ENCODE measurements at places on chromosomes 3 and 15. TPM values are rescaled to one million over a fixed set of nuclear protein-coding genes. Genes with fewer than 3 reads are reported as not detected.

Gene SPATA12
- 0.12 TPM for total RNA-seq

DNA sequence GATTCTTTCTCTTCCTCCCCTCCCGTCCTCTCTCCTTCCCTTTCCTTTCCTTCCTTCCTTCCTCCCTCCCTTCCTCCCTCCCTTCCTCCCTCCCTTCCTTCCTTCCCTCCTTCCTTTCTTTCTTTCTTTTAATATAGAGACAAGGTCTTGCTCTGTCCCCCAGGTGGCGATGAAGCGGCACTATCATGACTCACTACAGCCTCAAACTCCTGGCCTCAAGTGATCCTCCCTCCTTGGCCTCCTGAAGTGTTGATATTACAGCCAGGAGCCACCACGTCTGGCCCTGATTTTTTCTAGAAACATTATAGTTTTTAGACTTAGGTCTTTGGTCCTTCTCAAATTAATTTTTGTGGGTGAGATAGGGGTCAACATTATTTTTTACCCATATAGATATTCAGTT lies 15.5 kb downstream of the GRM2 start:
- no peak overlapping the region for H3K27ac ChIP-seq
- DNase-seq = no peak
- H3K4me3 ChIP-seq = no peak overlapping the region
- no peaks in the 10 kb centered on the region for H3K4me1 ChIP-seq
- H3K36me3 ChIP-seq = no peaks in the 10 kb centered on the region

DNA sequence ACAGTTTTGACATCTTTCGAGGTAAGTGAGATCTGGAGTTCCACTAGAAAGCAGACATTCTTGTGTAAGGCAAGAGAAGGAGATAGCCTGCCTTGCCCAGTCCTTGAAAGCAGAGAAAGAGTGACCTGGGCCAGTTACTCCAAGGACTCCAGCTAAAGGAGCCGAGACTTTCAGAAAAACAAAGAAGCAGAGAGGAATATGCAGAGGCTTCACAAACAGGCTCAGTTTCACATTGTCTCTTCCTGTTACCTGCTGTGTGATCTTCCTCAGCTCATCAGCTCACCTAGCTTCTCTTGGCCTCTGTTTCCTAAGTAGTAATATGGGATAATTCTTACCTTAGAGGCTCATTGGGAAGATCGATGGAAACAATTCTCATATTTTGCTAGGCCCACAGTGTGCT lies 81.0 kb downstream of the CDC25A start:
- no peak for DNase-seq
- H3K4me3 ChIP-seq = no peak overlapping the region
- H3K4me1 ChIP-seq = no peaks in the 10 kb centered on the region
- H3K27me3 ChIP-seq = no peaks in the 10 kb centered on the region

GRCh38 chr15:59818336-59818735 lies 129.2 kb upstream of the BNIP2 start:
- H3K27ac ChIP-seq = no peak overlapping the region
- H3K27me3 ChIP-seq = no peaks in the 10 kb centered on the region
- H3K36me3 ChIP-seq = no peaks in the 10 kb centered on the region
- H3K4me3 ChIP-seq = no peak overlapping the region

GRCh38 chr3:171095063-171095462 lies 68.5 kb upstream of the SLC2A2 start:
- no peak overlapping the region for H3K4me3 ChIP-seq
- no peaks in the 10 kb centered on the region for H3K36me3 ChIP-seq
- no peaks in the 10 kb centered on the region for H3K27me3 ChIP-seq
- DNase-seq = peak; percentile 22

GRCh38 chr3:105316331-105316730 lies 50.4 kb upstream of the ALCAM start:
- no peak for DNase-seq
- H3K4me3 ChIP-seq = no peak overlapping the region
- no peaks in the 10 kb centered on the region for H3K27me3 ChIP-seq
- no peaks in the 10 kb centered on the region for H3K36me3 ChIP-seq

- H3K4me3 ChIP-seq = no peak overlapping the region
- no peaks in the 10 kb centered on the region for H3K36me3 ChIP-seq
- H3K27ac ChIP-seq = no peak overlapping the region
- no peaks in the 10 kb centered on the region for H3K27me3 ChIP-seq
- DNase-seq = no peak
Observed at GRCh38 chr3:12423131-12423530, 61.1 kb upstream of the TSEN2 start.

GRCh38 chr3:185502987-185503386 lies 4.2 kb upstream of the TMEM41A start:
- no peaks in the 10 kb centered on the region for H3K36me3 ChIP-seq
- H3K4me3 ChIP-seq = no peak overlapping the region
- no peak for DNase-seq
- H3K27ac ChIP-seq = no peak overlapping the region
- H3K4me1 ChIP-seq = peaks cover under 1% of the 10 kb centered on the region
- H3K27me3 ChIP-seq = peaks cover 13% of the 10 kb centered on the region

Data from neural progenitor cell (in vitro differentiated cells).